Stimulated activated CD8-positive, alpha-beta memory T cell treated with anti-CD3 and anti-CD28 coated beads, Interleukin-15, amount 100 ng/mL, for 4 hours (primary cell): ENCODE measurements at places on chromosomes 7 and 10.

GRCh38 chr7:124354201-124354600 lies 321.3 kb upstream of the TMEM229A start:
- DNase-seq = no peak

DNA sequence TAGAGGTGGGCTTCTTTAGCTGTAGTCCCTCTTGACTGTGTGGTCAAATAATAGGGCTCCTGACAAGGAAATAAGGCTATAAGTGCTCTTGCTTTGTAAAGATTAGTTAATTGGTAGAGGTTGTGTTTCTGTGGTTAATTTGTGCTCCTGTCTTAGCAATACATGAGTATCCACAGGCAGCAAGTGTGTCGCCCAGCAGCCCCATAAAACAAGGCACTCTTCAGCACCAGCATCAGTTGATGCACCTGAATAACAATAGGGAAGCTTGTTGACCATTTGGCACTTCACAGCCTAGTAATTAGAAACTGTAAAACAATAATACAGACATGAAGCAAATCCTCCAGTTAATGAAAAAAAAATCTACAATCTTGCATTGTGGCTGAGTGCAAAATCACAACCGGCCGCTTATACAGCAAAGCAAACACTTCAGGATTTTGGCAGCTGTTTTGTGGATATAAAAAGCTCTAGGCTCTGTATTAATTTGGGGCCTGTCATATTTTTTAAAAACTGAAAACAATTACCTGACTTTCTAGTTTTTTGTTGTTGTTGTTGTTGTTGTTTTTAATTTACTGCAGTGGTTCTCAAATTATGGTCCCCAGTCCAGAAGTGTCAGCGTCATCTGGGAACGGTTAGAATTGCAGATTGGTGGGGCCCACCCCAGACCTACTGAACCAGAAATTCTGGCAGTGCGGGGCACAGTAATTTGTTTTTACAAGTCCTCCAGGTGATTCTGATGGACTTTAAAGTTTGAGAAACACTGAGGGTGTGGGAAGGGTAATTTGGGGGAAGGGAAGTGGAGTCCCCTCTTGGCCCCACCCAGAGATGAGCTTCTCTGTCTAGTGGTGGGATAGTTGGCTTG lies 56.8 kb downstream of the AUTS2 start:
- DNase-seq = no peak

DNA sequence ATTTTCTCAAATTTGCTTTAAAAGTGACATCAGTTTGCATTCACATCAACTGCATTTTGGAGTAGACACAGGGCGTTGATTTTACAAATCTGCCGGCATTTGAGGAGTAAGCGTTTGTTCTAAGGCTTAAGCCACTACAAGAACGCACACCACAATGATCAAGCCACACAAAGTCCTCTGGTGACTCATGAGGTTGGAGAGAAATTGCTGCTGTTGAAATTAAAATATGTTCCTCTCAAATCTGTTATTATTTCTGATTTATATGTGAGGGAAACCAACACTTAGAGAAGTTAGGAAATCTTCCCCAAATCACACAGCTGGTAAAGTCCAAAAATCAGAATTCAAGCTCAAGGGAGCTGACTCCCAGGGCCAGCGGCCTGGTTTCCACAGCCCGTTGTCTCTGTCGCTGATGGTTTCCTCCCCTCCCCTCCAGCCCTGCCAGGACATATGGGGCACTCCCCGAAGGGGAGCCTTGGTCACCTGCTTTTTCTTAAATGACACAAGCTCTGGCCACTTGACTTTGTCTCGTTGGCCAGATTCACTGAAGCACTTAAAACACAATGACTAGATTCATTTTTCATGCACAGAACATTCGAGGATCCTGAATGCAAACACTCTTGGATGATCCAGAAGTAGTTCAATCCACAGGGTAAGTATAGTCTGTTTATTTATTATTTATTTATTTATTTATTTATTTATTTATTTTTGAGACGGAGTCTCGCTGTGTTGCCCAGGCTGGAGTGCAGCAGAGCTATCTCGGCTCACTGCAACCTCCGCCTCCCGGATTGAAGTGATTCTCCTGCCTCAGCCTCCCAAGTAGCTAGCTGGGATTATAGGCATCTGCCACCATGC lies 29.2 kb upstream of the KLF6 start:
- no peak for DNase-seq

- DNase-seq = no peak
These were observed 207.9 kb downstream of the PLXNA4 start for GRCh38 chr7:132368246-132368900.

DNA sequence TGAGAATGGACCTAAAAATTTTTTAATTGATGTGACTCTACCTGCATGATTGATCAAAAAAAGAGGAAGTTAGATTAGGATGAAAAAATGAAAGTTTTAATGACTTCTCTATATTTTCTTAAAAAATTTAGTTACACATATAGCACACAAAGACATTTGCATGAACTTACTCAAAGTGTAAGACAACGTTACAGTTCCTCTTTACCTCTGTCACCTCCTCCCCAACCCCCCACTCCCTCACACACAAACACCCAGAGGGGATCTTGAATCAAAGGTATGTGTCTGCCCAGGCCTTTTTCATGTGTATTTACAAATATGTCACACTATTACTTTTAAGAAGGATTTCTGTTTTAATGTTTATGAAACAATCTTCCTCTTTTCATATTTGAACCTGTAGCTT lies 20.6 kb upstream of the CDCA7L start:
- DNase-seq = no peak

DNA sequence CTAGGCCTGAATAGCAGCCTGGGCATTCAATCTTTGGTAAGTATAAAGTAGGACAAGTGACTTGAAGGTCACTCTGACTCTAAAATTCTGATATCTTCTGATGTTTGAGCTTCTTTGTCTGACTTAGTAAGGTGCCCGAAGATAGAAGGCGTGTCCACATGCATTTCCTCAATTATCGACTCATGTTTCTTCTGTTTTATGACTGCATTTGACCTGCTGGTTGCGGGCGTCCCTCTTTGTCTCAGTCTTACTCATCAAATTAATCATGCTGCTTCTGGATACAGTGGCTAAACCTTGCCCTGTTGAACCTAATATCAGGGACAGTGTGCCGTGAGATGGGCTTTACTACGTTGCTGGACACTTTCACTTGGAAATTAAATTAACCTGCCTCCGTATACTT lies 534.1 kb downstream of the SDK1 start:
- no peak for DNase-seq

DNA sequence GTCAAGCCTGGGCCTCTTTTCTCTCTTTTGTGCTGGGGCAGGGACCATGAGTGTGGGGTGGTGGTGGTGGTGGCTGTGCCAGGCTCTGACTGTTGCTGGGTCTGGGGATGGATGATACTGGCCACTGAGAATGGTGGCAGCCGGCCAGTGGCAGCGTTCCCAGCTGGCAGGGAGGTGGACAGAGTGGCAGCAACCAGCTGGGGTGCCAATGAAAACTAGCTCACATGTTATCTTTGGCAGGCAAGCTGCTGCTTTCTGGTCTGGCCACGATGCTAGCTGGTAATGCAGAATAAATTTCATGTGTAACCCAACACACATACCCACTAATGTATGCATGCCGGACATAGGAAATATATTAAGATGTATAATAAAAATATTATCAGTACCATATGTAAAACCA lies 95.0 kb upstream of the SLC26A5 start:
- DNase-seq = no peak

- no peak for DNase-seq
These were observed 138.6 kb upstream of the MBL2 start for GRCh38 chr10:52911163-52911562.
